ENCODE measurements at places on chromosomes 12 and 14.

GRCh38 chr12:75923964-75924666 is 107.5 kb downstream of the PHLDA1 start:
- no peak for DNase-seq

- DNase-seq: no peak
Observed at GRCh38 chr14:31137214-31137889, 70.2 kb downstream of the HECTD1 start.

GRCh38 chr12:106276032-106276740 is 26.3 kb upstream of the TCP11L2 start:
- DNase-seq: no peak

GRCh38 chr12:107064687-107065086 is 28.7 kb downstream of the CRY1 start:
- no peak for DNase-seq

All from stimulated activated CD4-positive, alpha-beta T cell treated with anti-CD3 and anti-CD28 coated beads, TNF-alpha, amount 100 ng/mL, for 24 hours (primary cell).